Activated CD4-positive, alpha-beta T cell treated with anti-CD3 and anti-CD28 coated beads, Interleukin-2, amount 10 ng/mL, durations not matched to agents 24 days and 14 days (primary cell): ENCODE measurements at places on chromosomes 13 and 19. TPM values are rescaled to one million over a fixed set of nuclear protein-coding genes. Genes with fewer than 3 reads are reported as not detected.

DNA sequence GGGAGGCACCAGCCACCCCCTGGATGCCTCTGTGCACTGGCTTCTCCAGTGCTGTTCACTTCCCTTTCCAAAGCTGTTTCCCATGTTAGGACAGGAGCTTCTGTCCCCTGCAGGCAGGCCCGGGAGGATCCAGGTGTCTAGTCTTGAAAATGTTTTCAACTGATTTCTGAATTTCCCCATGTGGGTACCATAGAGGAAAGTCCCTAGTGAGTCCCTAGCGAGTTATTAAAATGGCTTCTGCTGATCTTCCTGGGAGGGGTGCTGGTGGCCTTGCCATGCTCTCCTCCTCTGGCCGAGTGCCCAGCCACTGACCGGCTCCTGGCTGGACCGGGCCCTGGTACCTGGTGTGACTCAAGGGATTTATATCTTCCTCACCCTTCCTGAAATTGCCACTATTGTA lies 5.2 kb upstream of the ANKRD10 start:
- no peak for DNase-seq

DNA sequence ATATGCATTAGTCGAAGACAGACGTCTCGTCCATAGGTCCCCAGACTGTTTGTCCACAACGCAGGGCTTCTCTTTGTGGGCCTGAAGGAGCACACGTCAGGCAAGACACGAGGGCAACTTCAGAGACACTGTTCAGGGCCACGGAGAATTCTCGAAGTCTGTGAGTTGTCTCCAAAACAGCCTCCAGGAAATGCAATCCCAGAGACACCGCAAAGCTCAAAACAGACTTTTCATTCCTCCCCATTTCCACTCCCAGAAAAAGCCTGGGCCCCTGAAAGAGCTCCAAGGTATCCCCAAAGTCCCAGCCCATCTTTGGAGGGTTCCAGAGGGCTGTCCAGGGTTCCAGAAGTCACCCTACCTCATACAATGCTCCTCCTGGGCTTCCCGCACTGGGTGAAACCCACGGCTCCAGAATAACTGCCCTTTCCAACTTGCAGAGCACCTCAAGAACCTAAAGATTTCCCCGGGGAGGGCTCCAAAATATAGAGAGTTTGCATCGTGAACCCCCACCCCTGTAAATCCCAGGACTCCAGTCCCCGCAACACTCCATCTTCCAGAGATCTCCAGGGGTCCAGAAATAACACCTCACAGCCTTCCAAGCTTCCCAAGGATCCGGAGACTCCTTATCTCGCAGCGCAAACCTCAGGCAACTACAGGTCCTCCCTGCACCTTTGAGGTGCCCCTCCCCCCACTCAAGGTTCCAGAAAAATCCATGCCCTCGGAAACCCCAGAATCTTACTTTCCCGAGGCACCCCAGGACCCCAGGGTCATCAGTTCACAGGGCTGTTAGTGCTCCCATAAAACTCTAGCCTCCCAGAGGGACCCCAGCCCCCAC lies 687 bp upstream of the FTL start:
- no peak for DNase-seq

GRCh38 chr19:16385296-16385695 lies 60.7 kb downstream of the KLF2 start:
- DNase-seq: no peak

Gene LILRA6
- 0.09 TPM in 1 of 2 replicates, not detected in the other for total RNA-seq
